ENCODE measurements at places on chromosomes 7 and 10.

DNA sequence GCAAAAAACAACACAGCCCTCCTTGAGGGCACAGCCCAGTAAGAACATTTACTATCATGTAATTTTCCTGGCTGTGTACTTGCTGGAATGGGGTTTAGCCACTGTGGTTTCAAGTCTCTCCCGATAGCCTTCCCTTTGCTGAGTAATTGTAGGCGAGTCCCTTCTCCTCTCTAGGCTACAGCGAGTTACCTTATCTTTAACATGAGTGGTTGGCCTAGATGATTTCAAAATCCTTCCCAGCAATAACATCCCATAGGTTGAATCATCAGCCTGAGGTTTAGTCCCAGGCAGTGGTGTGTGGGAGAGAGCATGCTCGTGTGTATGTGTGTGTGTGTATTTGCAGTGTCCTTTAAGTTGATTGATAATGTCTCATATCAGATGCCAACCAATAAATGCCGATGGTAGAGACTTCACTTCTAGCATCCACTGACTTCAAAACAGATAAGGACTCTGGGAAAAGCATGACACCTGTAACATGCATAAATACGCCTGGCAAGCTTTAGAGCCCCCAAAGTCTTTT is 142.9 kb upstream of the ZMIZ1 start:
- peak; percentile 97 for DNase-seq

DNA sequence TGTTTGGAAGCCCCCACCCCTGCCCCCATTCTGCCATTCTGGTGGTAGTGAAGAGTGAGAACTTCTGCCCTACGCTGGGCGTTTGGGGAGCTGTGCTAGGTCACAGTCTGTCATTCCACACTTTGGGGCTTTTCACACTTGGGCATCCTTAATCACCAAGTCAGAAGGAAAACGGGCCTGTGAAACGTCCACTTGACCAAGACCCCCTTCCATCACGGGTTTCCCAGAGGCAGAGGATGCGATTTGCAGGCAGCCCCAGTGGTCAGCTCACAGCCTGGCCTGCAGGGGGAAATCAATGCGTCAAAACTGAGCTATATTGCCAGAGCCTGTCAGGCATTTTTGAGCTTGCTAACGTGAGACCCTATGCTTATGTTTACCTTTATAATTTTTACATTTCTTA is 663.3 kb upstream of the MGMT start:
- DNase-seq: no peak

DNA sequence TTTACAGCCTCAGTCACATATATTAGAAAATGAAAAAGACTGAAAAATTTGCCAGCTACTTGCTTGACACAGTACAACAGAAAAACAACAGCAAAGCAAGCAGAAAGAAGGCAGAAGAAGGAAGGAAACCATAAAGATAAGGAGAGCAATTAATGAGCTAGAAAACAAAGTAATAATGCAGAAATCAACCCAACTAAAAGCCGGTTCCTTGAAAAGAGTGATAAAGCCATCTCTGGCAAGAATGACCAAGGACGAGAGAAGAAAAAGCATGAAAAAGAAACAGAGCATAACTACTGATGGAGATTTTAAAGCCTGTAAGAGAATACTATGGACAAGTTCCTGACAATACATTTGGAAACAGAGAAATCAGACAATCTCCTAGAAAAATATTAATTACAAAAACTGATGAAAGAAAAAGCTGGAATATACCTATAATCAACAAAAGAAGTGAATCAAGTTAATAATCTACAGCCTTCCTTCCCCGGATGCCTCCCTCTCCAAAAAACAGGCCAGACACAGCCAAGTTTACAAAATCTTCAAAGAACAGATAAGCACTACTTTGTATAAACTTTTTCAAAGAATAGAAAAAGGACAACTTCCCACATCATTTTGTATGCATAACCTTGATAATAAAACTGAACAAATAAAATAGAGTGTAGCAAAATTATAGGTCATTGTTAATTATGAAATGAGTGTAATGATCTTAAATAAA is 204.0 kb downstream of the BAMBI start:
- no peak for DNase-seq

GRCh38 chr7:51027935-51028830 is 245.5 kb upstream of the GRB10 start:
- DNase-seq: no peak

- no peak for DNase-seq
Measured at GRCh38 chr10:17657103-17657500, 13.2 kb downstream of the STAM start.

- DNase-seq: peak; percentile 31
Measured at GRCh38 chr7:82677493-82677892, 233.9 kb upstream of the CACNA2D1 start.

DNA sequence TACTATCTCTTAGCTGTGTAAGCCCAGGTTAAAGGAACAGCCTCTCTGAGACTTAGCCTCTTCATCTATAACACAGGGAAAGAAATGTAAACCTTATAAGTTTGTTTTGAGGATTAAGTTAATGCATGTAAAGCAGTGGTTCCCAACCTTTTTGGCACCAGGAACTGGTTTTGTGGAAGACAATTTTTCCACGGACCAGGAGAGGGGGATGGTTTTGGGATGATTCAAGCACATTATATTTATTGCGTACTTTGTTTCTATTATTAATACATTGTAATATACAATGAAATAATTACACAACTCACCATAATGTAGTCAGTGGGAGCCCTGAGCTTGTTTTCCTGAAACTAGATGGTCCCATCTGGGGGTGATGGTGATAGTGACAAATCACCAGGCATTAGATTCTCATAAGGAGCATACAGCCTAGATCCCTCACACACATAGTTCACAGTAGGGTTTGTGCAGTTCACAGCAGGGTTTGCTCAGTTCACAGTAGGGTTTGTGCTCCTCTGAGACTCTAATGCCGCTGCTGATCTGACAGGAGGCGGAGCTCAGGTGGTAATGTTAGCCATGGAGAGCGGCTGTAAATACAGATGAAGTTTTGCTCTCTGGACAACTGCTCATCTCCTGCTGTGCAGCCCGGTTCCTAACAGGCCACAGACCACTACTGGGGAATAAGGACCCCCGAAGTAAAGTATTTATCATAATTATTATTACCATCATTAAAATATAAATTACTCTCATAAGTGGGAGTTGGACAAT is 41.3 kb upstream of the ANK3 start:
- DNase-seq: peak; percentile 35

DNA sequence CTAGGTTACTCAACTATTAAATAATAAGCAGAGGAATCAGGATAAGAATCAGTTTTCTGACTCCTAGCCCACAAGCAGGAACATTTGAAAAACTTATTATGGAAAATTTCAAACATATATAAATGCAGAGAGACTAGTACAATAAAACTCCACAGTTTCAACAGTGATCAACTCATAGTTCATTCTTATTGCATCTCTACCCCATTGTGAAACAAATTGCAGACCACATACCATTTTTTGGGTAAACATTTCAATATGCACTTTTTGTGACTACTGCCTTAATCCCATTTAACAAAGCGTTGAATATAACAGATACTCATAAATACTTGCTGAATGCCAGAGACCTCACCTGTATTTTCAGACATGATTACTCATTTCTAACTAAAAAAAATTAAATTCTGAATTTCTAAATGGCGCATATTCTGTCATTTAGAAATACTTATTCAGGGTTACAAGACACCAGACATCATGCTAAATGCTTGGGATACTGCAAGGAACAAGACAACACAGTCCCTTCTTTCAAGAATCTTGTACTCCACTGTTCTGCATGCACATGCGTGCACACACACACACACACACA is 11.4 kb downstream of the CDK6 start:
- no peak for DNase-seq

GRCh38 chr10:73761781-73762180 is 17.6 kb downstream of the SEC24C start:
- no peak for DNase-seq

DNA sequence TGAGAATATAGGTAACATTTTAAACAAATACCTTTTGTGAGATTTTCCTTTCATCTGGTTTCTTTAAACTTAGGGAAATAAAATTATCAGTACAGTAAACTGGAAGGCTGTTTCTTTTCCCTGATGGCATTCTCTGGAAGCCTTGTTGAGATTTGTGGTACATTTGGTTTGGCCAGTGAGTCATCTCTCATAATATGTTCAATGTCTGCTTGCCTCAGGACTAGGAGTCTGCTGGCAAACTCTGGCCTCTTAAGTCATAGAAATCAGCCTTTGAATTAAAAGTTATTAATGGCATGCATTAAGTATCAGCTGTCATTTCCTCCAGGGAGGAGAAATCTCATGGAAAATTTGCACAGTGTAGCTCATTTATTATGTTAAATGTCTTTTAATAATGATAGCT is 316.6 kb upstream of the KIAA1217 start:
- DNase-seq: peak; percentile 21

DNA sequence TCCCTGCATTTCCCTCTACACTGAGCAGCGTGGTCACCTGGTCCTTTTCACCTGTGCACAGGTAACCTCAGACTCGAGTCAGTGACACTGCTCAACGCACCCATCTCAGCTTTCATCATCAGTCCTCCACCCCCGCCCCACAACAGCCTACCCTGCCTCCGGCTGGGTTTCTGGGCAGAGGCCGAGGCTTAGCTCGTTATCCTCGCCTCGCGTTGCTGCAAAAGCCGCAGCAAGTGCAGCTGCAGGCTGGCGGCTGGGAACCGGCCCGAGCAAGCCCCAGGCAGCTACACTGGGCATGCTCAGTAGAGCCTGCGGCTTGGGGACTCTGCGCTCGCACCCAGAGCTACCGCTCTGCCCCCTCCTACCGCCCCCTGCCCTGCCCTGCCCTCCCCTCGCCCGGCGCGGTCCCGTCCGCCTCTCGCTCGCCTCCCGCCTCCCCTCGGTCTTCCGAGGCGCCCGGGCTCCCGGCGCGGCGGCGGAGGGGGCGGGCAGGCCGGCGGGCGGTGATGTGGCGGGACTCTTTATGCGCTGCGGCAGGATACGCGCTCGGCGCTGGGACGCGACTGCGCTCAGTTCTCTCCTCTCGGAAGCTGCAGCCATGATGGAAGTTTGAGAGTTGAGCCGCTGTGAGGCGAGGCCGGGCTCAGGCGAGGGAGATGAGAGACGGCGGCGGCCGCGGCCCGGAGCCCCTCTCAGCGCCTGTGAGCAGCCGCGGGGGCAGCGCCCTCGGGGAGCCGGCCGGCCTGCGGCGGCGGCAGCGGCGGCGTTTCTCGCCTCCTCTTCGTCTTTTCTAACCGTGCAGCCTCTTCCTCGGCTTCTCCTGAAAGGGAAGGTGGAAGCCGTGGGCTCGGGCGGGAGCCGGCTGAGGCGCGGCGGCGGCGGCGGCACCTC is at the start of the genes KLLN and PTEN:
TSS of gene KLLN (minus strand) at position 481 of the 891 bp plus-strand sequence. CDS start 1,046 bp downstream, outside the sequence.
TSS of gene PTEN (plus strand) at position 573 of the 891 bp plus-strand sequence. CDS start 845 bp downstream, outside the sequence.
- DNase-seq: peak; percentile 95

DNA sequence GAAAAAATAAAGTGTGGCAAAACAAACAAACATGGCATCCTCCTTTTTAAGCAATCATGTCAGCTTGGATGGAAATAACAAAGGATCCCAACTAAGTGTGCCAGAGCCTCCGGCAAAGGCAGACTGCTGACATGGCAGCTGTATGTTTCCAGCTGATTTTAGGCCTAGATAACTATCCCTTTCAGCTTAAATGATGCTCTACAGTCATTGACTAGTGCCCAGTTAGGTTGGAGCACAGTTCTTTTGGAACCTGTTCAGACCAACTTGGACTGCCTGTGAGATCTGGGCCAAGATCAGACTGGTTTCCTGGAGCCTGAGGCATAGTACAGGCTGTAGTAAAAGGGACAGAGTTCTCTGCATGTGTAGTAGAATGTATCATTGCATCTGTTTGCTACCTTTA is 128.7 kb downstream of the DYNC1I1 start:
- DNase-seq: no peak

GRCh38 chr7:143405173-143406001 is 3.3 kb downstream of the EPHA1 start:
- no peak for DNase-seq

- DNase-seq: no peak
Measured at GRCh38 chr7:128404886-128405470, 4.8 kb downstream of the IMPDH1 start.

- DNase-seq: no peak
Measured at GRCh38 chr7:121953601-121954000, 80.6 kb downstream of the PTPRZ1 start.

DNA sequence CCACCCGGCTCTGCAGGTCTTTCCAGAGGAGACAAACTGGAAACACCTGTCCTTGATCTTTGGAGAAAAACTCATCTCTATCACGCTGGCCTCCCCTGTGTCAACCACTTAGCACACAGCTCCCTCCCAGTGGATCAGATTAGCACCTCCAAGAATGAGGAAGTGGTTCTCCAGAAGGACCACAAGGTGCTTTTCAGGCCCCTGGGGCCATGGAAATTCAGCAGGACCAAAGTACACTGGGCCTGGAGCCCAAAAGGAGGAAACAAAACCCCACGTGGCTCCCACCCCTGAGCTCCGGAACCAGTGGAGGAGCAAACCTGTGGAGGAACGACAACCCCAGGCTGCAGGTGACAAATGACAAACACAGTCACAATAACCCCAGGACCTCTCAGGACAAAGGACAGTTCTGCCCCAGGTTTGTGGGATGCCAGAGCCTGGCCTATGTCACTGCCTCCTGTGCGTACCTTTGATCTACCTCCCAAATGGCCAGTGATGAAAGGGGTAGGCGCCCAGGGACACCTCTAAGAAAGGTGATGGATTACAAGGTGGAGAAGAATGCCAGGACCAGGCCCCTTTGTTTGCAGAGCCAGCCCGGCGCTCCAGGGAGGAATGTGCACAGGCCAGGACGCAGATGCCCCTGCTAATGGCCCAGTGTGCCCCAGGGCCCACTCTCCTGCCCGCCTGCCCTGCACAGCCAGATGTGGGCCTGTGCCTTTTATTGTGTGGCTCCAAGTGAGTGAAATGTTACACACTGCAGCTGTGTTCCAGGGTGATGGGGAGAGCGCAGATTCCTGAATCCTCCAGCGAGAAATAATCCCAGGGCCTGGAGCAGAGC is 5.7 kb downstream of the TNS3 start:
- peak; percentile 73 for DNase-seq

- no peak for DNase-seq
Measured at GRCh38 chr7:43307522-43307921, 195.1 kb downstream of the HECW1 start.

GRCh38 chr7:105682341-105683060 is 101.2 kb upstream of the EFCAB10 start:
- no peak for DNase-seq

DNA sequence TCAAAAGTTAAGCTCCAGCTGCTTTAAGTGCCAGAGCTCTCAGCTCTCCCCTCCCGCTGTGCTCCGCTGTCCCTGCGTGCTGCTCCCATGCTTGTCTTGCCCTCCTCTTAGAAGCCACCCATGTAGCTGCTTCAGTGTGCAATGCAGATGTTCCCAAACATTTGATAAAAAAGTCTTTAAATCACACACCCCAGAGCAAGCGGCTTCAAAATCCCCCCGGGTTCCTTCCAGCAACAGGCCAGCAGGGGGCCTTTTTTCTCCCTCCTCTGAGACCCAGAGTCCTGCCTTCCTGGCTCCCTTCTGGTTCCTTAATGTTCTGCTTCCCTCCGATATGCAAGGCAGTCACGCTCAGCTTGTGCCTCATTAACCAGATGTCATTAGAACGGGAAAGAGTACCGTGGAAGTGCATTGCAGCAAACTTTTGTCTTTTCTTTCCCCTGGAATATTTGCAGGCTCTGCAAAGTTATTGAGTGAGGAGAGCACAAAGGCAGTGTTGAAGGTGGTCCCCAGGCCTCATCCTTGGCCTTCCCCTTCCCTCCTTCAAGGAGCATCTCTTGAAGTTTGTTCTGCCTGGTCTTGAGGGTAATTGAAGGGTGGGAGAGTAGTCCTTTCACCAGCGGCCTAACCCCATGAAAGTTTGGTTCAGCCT is 25.5 kb downstream of the LDB3 start:
- peak; percentile 53 for DNase-seq

- no peak for DNase-seq
Measured at GRCh38 chr7:16651396-16652239, 5.6 kb downstream of the BZW2 start.
